ENCODE measurements at places on chromosomes 5 and 9.

DNA sequence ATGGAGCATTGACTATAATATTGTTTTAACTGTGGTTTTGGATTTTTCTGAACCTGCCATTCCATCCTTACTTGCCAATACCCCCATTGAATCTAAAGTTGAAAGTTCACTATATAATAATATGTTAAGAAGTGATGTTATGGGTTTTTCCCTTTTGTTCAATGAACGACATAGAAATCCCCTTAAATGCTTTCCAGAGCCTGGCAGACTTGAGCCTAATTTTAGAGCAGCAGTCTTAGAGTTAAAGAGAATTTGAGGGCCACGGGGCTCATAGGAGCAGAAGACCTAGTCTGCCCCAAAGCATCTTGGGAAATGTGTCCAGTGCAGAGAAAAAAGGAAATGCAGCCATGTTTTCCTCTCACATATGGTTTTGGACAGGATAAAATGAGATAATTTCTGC lies 146.1 kb upstream of the SLC44A1 start:
- no peak for DNase-seq

- DNase-seq: no peak
Measured at GRCh38 chr9:113463418-113464285, at the start of gene RGS3. RGS3 (plus strand) TSS chr9:113463727; CDS start chr9:113463803, 76 bp downstream.

DNA sequence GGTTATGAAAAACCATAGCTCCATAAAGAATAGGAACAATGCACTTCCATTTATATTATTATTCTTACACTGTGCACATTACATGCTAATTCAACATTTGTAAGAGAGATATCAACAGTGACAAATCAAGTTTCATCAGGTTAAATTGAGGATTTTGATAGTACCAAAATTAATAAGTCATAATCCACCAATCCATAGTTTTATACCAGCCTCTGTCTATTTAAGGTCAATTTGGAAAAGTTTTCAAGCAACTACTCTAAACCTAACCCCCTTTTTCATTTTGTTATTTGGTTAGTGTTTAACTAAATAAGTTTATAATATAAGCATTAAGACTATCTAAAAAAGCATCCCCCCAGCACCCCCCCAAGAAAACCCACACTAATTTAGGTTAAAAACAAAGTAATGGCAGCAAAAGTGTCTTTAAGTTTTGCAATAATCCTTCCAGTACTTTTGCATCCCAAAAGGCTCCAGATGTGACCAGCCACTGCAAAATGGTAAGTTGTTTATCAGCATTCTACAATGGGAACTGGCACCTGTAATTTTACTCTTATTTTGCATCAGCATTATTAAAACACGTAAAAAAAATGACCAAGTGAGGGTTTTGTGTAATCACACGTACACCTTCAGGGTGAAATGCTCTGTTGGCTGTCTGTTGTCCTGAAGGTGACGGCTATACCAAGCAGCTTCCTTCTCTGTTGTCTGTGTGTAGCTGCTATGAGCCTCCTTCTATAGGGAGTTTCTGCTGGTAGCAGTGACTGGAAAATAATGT lies 36.8 kb upstream of the SSBP2 start:
- DNase-seq: peak; percentile 71

DNA sequence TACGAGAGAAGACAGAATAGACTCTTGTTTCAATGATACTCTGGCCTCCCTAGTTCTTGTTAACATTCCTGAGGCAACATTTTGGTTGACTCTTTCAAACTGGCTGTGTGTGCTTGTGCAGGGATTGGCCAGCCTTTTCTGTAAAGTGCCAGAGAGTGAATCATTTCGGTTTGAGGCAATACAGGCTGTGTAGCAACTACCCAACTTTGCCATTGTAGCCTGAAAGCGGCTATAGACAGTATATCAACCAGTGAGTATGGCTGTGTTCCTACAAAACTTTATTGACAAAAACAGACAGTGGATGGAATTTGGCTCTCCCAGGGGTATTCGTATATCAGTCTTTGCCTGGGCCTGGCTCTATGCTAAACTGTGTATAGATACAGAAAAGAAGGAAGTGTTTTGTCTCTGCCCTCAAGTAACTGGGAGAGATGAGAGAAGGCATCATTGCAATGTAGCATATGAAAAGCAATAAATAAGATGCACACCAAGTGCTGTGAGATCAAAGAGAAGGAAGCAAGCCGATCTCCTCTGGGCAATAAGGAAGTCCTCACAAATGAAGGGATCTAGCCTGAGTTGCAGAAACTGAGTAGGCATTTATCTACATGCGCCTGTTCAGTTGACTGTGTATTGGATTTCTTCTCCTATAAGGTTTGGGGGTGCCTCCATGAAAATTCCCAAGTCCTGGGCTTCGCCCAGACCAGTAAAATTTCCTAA lies 568.0 kb upstream of the KLF4 start:
- peak; percentile 98 for DNase-seq

- no peak for DNase-seq
Measured at GRCh38 chr5:36915653-36916052, 39.1 kb downstream of the NIPBL start.

GRCh38 chr5:145506185-145506850 lies 328.8 kb downstream of the PRELID2 start:
- DNase-seq: no peak

GRCh38 chr5:171595801-171596231 lies 176.4 kb downstream of the FGF18 start:
- DNase-seq: peak; percentile 93

DNA sequence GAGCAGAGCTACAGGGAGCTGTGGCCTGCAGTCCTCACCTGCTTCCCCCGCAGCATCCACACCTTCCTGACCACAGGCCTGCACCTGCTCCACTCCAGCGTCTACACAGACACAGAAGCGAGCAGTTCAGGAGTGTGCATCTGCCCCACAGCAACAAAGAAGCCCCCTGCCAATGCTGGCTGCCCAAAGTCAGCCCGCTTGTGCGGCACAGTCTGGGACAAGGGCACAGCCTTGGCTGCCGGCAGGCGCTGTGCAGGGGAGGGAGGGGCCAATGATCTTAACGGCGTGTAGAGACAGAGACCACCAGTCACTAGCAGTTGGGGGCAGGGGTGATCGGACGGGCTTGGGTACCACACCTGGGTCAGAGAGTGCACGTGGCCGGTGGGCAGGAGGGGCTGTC lies 6.6 kb downstream of the BRD9 start:
- no peak for DNase-seq

DNA sequence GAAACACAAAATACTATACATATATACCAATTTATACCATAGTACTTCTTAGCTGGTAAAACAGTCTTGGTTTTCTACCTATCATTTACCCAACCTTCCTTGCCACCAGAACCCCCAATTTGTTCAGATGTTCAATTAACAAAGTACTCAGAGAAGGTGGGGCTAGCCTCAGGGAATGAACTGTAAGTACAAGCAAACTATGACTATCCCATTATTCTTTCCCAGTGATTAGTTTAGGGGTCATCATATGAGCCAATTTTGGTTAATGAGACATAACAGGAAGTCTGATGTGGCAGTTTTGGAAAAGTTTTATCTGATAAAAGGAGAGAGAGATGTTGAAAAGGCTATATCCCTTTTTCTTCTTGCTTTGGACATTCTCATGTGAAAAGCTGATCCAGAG lies 125.8 kb downstream of the DTWD2 start:
- DNase-seq: peak; percentile 43

GRCh38 chr9:17437813-17438212 lies 141.1 kb upstream of the SH3GL2 start:
- DNase-seq: no peak

GRCh38 chr9:128169492-128169891 lies 9.4 kb downstream of the BBLN start:
- no peak for DNase-seq

GRCh38 chr5:180595381-180596114 lies 4.2 kb upstream of the SCGB3A1 start:
- no peak for DNase-seq

- DNase-seq: no peak
Measured at GRCh38 chr5:91140657-91141056, 242.5 kb downstream of the ARRDC3 start.

DNA sequence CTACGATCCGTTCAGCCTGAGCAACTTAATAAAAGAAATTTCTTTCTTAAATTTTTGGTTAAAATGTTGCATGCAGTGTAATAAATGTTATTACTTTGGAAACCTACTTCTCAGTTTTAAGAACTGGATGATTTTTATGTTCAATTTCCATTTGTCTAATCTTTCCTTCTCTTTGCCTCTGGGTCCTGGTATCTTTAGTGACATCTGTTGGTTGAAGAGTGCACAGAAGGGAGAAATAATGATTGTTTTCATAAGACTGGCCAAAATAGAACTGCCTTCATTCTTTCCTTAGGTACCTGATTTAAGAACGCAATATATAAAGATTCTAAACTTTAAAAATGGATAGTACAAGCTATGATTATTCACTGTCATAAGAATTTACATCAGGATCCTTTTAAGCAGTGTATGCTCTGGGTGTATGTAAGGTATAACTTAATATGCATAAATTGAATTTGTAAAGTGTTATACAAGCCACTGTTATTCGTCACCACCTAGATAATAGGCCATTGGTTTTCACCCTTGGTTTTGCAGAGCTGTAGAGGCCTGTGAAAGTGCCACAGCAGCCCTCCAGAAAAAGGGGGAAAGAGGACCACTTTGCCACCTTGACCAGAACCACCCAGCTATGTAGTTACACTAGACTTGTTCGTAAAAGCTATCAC lies 82.8 kb upstream of the TLX3 start:
- DNase-seq: peak; percentile 9

GRCh38 chr5:147189109-147189424 lies 45.8 kb upstream of the STK32A start:
- no peak for DNase-seq

- DNase-seq: no peak
Measured at GRCh38 chr9:136867480-136867879, 1.4 kb upstream of the EDF1 start.
